Posterior cingulate gyrus (tissue), 11 donors: ENCODE measurements at places on chromosomes 5 and 9.

GRCh38 chr5:143021595-143021994 is 251.4 kb downstream of the ARHGAP26 start:
- no peak for DNase-seq

DNA sequence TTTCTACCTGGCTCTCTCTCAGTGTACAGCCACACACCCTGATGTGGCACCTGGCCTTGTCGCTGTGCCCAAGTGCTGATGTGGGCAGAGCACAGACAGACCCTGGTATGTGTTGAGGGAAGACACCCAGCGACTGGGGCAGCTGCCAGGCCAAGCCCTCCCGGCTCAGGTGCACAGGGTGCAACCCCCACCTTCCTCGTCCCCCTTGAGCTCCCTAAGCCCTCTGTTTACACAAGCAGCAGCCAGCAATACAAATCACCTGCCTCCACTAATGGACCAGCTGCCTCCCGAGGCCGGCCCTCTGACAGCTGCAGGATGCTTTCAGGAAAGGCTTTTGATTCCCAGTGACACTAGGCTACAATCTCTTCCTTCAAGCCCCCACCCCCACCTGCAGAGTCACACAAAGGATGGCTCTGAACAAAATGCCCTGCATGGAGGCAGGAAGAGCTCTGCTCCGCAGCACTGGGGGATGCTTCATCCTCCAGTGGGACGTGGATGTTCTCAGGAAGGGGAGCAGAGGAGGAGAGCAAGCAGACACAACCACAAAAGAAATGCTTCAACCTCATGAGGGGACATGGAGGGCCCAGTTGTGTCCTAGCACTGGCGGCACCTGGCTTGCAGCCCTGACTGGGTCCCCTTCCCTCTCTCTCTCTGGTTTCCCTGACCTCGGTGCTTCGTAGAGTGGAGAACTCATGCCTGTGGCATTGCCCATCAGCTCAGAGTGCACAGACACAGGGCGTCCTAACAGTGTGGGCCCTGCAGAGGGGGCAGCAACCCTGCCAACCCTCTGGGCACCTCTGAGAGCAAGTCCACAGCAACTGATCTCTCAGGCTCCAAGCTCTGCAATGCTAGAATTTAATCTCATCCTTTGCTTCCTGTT is 140.8 kb downstream of the BARX1 start:
- DNase-seq: no peak

DNA sequence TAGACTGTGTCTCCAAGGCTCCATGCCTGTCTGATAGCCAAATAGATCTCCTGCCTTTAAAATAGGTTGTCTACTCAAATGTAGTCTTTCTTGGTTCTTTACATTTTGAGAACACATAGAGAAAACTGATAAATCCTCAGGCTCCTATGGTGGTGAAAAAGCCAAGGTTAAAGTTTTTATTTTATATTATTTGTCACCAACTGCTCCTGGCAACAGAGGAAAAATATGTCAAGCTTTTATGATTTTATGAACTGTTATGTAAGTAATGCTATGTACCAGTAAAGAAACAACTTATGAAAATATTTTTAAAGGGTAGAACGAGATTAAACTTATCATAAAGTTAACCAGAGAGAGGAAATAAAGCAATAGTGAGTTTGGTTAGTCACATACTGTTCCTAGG is 222.8 kb downstream of the NR2F1-AS1 start:
- DNase-seq: no peak

- DNase-seq: peak; percentile 38
These were observed 19.2 kb downstream of the GADD45G start for GRCh38 chr9:89623925-89624420.

DNA sequence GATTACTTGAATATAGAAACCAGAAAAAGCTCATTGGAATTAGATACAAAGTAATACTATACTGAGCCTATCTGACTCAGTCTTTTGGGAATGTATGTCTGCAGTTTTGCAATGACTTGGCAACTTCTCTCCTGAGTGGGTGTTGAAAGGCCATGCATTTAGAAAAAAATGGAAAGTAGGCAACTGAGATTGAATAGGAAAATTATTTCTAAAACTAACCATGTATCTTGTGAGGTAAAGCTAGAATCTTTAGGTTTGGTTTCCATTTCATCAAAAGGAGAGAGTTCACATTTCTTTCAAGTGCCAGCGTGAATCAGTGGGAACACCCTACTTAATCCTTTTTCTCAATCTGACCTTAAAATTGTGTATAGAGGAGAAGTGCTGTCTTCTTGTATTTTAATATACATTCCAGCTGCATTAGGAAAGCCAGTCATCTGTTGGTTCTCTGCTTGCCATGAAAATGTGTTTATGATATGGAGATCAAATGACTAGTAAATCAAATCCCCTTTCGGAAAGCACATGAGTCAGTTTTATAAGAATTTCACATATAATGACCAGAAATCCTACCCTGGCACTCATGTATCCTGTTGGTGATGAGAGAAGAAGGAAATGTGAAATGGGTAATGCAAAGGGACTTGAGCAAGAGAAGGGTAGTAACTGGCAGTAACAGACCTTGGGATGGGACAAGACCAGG is 30.4 kb downstream of the NFX1 start:
- no peak for DNase-seq
